ENCODE measurements at places on chromosomes 1 and 21.

DNA sequence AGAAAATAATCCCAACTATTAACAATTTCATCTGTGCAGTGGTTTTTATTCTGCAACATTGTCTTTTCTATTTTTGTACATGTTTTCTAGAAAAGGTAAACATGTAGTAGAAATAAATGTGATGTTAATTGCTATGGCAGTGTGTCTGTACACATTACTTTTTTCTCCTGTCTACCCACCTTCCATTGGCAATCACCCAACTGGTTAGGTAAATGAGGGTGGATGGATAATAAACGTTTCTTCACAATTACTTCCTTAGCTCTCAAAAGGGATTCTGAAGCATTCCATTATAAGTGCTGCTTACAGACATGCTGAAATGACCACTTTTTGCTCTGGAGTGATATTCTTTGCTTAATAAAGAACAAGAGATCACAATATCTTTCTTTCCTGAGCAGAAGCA, 61.4 kb downstream of the MAGI3 start:
- DNase-seq, result no peak

DNA sequence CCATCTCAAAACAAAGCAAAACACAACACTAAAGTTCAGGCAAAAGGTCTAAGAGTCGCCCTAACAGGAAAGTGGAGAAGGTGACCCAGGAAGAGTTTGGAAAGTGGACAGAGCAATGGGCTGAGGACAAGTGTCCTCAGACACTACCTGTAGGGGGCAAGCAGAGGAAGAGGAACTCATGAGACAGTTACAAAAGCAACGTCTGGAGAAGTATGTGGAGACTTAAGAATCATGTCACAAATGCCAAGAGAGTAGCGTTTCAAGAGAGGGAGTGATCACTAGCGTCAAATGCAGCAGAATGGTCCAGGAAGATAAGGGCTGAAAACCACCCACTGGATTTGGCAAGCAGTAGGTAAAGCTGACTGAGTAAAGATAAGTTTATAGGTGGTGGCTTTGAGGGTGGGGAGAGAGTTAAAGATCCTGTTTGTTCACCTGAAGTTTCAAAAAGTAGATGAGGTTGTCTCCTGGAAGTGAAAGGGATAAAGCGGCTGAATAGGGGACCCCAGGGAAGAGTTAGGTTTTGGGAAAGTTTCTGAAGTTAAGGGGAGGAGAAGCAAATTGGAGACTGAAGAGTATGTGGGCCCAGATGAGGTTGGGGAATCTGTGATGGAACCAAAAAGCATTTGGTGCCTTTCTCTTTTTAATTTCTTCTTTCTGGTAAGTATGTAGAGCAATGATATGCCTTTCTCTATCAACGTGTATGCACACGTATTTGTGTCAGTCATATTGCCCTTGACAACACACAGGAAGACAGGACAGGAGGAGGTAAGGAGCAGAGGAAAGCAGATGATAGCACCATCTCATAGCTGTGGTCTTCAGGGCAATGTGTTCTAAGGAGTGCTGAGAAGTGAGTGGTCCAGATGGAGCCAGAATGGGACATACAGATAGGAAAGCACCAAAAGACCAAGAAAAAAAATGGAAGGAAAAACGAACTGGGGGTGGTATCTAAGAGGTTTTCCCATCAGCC, 3.1 kb downstream of the BSDC1 start:
- DNase-seq, result no peak

DNA sequence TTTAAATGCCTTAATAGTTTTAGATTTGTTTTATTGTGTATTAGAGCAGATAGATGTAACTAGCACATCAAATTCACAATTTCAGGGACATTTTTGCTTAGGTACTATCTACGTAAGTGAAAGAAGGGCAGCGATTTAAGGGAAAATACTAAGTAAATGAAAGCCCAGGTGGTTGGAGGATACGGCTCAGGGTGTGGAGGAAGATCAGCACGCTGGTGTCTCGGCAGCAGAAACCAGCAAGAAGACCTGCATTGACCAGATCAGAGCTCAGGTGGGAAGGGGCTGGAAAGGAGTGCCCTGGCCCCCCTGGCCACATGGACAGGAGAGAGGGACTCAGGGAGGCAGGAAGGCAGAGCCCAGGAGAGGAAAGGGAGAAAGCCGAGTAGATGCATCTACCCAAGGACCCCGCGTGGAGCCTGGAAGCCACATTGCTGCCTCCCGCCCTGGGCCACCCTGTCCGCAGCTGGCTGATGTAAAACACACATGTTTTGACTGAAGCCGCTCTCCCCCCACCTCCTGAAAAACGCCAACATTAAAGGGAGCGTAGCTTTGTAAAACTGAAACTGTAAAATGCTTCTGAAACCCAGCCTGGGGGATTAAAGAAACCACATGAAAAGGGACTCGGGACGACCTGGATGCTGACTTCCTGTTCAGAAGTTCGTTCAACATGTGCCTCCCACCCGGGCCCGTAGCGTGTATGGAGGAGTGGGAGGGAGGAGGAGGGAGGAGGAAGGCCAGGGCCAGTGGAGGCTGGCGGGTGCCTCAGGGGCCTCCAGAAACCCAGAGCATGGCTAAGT, 72.6 kb upstream of the TARDBP start:
- DNase-seq, result no peak

DNA sequence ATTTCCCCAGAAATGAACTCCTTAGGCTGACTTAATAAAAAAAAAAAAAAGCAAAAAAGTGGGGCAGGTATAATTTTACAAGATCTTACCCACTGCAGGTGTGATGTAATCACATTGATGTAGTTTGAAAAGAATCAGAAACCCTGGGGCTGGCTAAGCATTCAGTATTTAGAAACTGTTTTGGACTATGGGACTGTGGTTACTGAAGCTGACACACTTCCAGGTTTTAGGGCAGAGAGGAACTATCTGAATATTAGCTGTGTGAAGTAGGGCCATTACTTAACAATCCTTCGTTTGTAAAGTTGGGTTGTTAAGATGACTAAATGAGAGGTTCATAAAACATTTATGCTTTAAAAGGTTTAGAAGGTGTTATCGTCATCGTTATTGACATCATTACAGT, 165.3 kb downstream of the FASLG start:
- no peak for DNase-seq

DNA sequence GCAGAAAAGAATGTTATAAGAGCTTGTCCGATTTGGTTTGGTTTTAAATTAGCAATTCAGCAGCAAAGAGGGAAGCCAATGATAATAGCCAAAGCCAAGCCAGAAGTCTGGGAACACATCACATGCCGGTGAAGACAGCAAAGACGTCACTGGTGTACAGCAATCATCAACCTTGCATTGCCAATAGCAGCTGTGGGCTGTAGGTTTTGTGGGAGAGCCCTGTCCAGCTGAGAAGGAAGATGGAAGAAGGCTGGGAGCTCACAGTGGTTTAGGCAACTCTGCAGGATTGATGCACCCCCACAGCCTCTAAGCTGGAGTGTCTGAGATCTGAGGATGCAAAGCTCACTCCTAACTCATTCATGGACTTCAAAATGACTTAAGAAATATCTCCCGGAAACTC, 338.7 kb downstream of the SIPA1L2 start:
- DNase-seq, result no peak

GRCh38 chr1:181141431-181141910, 53.0 kb downstream of the IER5 start:
- DNase-seq, result no peak

DNA sequence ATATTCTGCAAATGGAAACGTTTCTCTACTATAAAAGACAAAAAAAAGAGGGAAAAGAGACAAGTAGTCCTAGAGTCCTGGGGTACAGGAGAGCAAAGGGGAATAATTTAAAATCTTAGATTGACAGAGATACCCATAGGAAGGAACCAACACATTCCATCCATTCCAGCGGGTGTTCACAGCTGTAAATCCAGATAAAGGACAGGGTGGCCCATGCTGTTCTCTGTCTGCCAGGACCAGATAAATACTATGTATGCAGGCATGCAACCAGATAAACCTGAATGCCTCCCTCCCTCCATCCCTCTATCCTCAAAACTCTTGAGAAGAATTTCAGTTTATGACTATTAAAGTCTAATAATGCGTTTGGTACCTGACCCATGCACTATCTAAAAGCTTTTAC, 131.8 kb downstream of the PTPN14 start:
- no peak for DNase-seq

GRCh38 chr1:2513939-2514652, 12.3 kb downstream of the PANK4 start:
- DNase-seq, result no peak

- no peak for DNase-seq
These were observed 55.2 kb downstream of the TENT5C start for GRCh38 chr1:117661027-117661426.

GRCh38 chr1:29392036-29392435, 155.7 kb downstream of the PTPRU start:
- no peak for DNase-seq

DNA sequence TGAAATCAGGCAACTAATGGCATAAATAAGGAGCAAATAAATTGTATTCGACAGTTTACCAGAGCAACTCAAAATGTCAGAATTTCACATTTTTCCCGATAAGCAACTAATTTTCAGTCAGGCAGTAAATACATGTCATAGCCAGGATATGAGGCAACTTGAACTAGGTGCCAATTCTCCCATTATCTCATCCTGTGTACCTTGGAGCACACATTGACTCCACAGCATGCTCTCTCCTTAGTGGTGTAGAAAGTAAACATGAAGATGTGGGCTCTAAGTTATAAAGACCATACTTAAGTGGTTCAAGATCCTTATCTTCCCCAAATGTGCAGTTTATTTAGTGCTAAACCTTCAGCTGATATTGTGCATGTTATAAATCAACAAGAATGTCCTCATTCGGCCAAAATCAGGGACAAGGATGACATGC, 197.8 kb downstream of the VAV3 start:
- no peak for DNase-seq

GRCh38 chr21:34113842-34114241, 40.5 kb downstream of the MRPS6 start:
- DNase-seq, result no peak

- no peak for DNase-seq
These were observed 16.9 kb upstream of the VANGL1 start for GRCh38 chr1:115624859-115625258.

DNA sequence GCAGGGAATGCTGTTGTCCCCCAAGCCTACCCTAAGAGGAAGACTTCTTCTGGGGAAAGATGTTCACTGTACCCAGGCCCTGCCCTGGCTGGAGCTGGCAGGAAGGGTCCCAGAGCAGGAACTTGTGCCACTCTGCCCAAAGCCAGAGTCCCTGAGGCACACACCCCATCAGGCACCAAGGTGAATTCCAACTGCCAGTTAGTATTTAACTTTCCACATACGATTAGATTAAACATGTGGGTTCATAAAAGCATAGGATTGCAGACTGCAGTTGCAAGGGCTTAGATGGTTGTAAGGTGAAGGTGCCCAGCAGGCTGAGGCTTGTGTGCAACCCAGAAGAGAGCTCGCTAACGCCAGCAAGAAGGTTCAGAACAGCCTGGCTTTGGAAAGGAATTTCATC, at the start of gene KCNE2:
KCNE2 (plus strand) TSS at position 274 of the 400 bp plus-strand sequence. CDS start 6,473 bp downstream, outside the sequence.
- DNase-seq, result peak; percentile 23

Measured in left forelimb (tissue), 1 donor.